ENCODE measurements at places on chromosomes 7 and 10.

DNA sequence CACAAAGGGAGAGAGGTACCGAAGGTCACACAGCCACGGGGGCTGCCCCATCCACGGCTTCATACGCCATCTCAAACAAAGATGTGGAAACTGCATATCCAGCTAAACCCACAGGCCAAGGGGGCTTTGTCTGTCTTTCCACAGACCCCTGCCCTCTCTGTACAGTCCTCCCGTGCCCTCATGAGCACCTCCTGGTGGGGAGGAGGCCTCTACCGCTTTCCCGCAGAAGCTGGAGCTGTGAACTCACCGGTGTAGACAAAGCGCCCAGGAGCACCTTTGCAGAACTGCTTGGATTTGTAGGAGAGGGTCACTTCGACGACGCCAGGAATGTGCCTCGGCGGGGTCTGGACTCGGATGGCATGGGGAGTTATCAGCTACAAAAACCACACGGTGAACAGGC, 97.2 kb downstream of the EBF3 start:
- no peak for DNase-seq

DNA sequence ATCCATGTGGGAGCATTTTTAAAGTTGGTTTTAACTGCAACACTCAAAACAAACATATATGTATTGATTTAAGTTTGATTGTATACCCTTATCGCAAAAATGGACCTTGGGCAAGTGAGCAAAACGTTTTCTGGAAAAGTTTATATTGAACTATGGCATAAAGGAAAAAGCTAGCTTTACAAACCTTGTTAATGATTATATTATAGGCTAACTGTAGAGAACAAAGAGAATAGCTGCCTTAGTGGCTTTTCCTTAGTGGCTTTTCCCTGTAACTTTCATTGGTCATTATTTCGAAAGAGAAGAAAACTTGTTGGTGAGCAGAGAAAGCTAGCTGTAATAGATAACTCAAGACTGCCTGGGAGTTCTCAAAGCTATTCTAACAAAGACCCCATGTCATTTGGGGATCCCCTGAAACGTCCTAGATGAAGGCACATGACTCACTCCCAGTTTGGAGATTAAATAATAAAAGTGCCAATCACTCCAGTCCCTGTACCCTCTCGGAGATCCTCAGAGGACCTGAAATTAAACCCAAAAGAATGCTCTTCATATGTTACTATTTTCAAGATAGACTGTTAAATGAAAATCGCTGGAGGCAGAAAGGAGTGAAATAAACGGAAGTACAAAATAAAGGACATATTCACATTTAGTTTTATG, 92.1 kb downstream of the SRI start:
- DNase-seq: no peak

GRCh38 chr10:94630017-94630688, 53.4 kb upstream of the CYP2C18 start:
- DNase-seq: no peak

- DNase-seq: no peak
Observed at GRCh38 chr10:3132036-3133025, 40.3 kb downstream of the PITRM1 start.

DNA sequence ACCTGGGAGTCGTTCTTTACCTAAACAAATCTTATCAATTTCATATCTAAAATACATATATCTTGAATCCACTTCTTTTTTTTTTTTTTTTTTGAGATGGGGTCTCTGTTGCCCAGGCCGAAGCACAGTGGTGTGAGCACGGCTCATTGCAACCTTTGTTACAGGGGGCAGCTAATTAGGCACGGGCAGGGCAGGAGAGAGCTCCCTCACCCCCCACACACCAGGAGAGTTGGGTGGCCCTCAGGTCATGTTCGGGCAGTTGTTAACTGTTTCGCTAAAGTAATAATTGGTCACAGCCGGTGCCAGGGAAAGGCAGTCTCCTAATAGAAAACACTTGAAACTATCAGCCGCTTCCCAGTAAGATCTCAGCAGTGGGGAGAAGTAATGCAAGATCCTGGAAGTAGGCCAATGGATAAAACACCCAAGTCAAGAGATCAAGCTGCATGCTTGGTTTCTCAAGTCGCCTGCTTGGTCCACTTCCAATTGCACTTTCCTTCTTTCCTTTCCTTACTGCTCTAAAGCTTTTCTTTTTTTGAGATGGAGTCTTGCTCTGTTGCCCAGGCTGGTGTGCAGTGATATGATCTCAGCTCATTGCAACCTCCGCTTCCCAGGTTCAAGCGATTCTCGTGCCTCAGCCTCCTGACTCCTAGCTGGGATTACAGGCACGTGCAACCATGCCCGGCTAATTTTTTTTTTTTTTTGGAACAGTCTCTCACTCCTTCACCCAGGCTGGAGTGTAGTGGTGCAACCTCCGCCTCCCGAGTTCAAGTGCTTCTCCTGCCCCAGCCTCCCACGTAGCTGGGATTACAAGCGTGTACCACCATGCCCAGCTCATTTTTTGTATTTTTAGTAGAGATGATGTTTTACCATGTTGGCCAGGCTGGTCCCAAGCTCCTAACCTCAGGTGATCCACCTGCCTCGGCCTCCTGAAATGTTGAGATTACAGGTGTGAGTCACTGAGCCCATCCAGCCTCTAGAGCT, 21.3 kb upstream of the EFCAB10 start:
- no peak for DNase-seq

DNA sequence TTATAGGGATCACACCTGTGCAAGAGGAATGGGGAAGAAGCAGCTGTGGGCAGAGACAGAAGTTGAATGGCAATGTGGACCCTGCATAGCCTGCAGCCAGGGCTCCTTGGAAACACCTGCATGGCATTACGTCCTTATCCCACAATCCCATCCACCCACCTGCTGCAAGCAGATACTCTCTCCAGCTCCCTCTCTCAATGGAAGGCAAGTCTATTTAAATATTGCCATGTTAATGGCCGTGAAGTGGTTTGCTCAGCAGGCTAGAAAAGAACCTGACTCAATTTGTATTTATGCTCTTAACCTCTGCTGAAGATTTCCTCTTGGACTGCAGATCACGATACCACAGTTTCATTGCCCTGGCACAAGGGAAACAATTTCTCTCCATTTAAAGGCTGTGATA, 417.0 kb downstream of the TYW1 start:
- no peak for DNase-seq

GRCh38 chr10:88515235-88515634, 67.9 kb downstream of the RNLS start:
- no peak for DNase-seq

DNA sequence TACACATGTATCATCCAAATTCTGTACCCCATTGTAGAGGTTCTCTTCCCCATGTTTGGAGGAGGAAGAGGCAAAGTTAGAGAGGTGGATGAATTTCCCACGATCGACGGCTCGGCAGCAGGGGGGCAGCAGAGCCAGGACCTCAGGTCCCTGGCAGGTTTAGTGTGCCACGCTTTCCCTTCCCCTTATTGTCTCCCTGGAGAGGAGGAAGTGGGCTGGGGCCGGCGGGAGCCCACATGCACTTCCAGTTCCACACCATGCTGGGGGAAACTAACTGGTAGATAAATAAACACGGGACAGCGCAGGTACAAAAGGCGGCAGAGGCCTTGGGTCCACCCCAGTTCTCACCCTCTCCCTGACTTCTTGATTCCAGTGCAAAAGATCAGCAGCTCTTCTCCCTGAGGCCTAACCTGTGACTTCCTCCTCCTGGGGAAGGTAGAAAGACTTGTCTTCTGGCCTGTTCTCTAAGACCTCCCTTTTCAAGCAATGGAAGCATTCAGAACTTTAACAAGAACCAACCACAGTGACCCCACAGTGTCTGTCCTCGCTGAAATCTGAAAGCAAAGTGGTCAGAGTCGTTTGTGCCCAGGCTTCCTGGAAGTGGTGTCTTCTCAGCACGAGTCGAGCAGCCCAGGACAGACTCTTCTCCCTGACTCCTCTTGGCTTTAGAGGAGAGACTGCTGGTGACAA, 30.5 kb upstream of the SRGN start:
- DNase-seq: no peak

- no peak for DNase-seq
Observed at GRCh38 chr10:77869626-77870420, 56.7 kb downstream of the DLG5 start.

- DNase-seq: no peak
Observed at GRCh38 chr10:63977329-63977923, 456.2 kb downstream of the REEP3 start.

GRCh38 chr10:128386231-128386630, 260.0 kb upstream of the MKI67 start:
- no peak for DNase-seq

DNA sequence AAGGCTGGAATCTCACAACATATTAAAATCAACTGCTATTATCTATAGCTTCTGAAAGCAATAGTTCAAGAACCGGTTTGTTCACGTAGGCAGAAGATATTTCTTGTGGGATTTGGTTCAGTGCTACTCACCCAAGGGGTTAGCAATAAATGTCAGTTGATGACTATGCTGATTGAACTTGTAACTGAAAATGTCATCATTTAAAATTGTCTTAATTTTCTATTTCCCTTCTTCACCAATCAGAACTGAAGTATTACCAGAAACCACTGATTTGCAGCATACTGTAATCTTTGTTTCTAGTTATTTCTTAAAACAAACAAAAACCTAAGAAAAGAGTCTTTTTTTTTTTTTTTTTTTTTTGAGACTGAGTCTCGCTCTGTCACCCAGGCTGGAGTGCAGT, 46.1 kb downstream of the CPEB3 start:
- DNase-seq: no peak

- no peak for DNase-seq
Observed at GRCh38 chr10:110192552-110192951, 14.9 kb upstream of the MXI1 start.

GRCh38 chr7:11858026-11858425, 26.0 kb upstream of the THSD7A start:
- no peak for DNase-seq

- no peak for DNase-seq
Observed at GRCh38 chr7:16423761-16424160, 2.4 kb upstream of the CRPPA start.

DNA sequence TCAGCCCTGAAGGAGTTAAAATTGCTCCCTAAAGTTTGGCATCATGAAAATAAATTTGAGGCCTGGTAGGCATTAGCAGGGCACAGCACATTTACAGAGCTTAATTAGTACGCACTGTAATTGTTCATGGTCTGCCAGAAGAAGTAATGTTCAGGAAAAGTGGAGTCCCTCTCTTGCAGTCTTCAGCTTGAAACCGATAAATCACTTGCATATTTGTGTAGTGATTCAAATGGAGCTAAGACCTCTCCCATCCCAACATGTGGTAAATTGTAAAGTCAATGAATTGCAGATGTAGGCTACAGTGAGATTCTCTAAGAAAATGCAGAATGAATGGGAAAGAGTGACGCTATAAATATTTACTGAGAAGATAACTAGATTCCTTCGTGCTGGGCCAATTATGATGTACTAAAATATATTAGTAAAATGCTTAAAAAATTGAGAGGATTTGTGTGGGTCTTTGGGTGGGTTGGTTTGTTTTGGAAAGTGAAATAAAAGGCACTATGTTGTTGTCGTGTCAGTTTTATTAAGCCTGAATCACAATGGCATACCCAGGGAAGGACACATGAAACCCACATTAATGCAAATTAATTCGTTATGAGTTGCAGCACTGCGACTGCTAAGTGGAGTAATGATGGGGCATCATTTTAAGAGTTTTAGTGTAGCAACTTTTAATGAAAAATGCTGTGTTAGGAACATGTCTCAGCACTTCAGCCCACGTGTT, 8.4 kb downstream of the TCF7L2 start:
- no peak for DNase-seq

- DNase-seq: no peak
Observed at GRCh38 chr7:27104341-27105058, 2.0 kb upstream of the HOXA2 start.

- DNase-seq: no peak
Observed at GRCh38 chr7:137985897-137986251, 16.0 kb downstream of the CREB3L2 start.

DNA sequence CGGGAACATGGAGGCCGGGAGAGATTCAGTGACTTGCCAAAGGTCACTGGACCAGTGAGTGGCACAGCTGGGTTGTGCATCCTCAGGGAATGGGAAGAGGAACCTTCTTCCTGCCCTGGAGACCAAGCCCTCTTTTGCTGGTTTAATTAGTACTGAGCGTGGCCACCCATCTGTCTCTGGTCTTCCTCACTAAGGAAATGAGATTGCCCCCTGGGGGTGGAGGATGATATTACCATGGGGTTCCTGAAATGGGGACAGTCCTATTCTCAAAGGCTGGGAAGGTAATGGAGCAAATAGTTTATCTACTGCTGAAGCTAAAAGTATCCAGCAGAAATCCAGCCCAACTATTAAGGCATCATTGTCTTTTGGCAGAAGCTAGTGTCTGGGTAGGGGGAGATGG, 98.6 kb upstream of the FGFR2 start:
- DNase-seq: no peak

GRCh38 chr10:23363793-23364135, 19.2 kb upstream of the C10orf67 start:
- DNase-seq: no peak

GRCh38 chr10:71011141-71011540, 122.8 kb upstream of the PCBD1 start:
- no peak for DNase-seq

All from urinary bladder (tissue), 4 donors.